ENCODE measurements at places on chromosomes 2 and 18. TPM values are rescaled to one million over a fixed set of nuclear protein-coding genes. Genes with fewer than 3 reads are reported as not detected.

KIAA2012 gene
- total RNA-seq = not detected

METAP1D gene
- total RNA-seq = 3.3 TPM

SLC5A7 gene
- total RNA-seq = 0.42 TPM

TLX2 gene
- 0.40 TPM for total RNA-seq

PRKAG3 gene
- not detected for total RNA-seq

STAT4 gene
- total RNA-seq = 2.1 TPM

MOB4 gene
- 24.7 TPM for total RNA-seq

RTKN gene
- total RNA-seq = 89.9 TPM

TTR gene
- 2.8 TPM for total RNA-seq

ELOA2 gene
- total RNA-seq = not detected

MPP4 gene
- not detected for total RNA-seq

SLC11A1 gene
- 1.1 TPM for total RNA-seq

POTEC gene
- total RNA-seq = not detected

TMEM18 gene
- 19.6 TPM for total RNA-seq

KCNG2 gene
- 0.32 TPM for total RNA-seq

IL1RL1 gene
- total RNA-seq = 2.1 TPM

ANO7 gene
- 55.0 TPM for total RNA-seq

WDFY1 gene
- total RNA-seq = 50.0 TPM

TUBA4B gene
- not detected for total RNA-seq

TRIM43 gene
- not detected for total RNA-seq

NOL4 gene
- 1.3 TPM for total RNA-seq

GALNT3 gene
- 86.2 TPM for total RNA-seq

CNRIP1 gene
- total RNA-seq = 2.5 TPM

INO80B gene
- total RNA-seq = 23.9 TPM

IL1RL2 gene
- total RNA-seq = 1.9 TPM

DSC2 gene
- 141 TPM for total RNA-seq

TNFAIP6 gene
- 2.4 TPM for total RNA-seq

EMILIN1 gene
- total RNA-seq = 20.2 TPM

FER1L5 gene
- total RNA-seq = not detected

ETAA1 gene
- total RNA-seq = 6.8 TPM

TBR1 gene
- total RNA-seq = not detected

TFCP2L1 gene
- total RNA-seq = 54.2 TPM

CROCC2 gene
- total RNA-seq = 0.05 TPM

MYO3B gene
- total RNA-seq = 0.32 TPM

SLC9A2 gene
- 76.2 TPM for total RNA-seq

LRATD1 gene
- total RNA-seq = 200 TPM

METTL8 gene
- 19.4 TPM for total RNA-seq

HOXD8 gene
- total RNA-seq = 3.1 TPM

AGAP1 gene
- total RNA-seq = 62.1 TPM

LYG2 gene
- total RNA-seq = not detected

CPLX4 gene
- total RNA-seq = not detected

MATN3 gene
- 0.13 TPM for total RNA-seq

MEP1B gene
- total RNA-seq = 4.6 TPM

IL1R2 gene
- 152 TPM for total RNA-seq

RSAD2 gene
- 0.72 TPM for total RNA-seq

MC4R gene
- total RNA-seq = not detected

LAMA3 gene
- 41.3 TPM for total RNA-seq

DAPL1 gene
- total RNA-seq = 0.48 TPM

Measured in colonic mucosa (tissue), 4 donors.